Right ventricle myocardium inferior (tissue), 1 donor: ENCODE measurements at places on chromosomes 1 and 21. TPM values are rescaled to one million over a fixed set of nuclear protein-coding genes. Genes with fewer than 3 reads are reported as not detected.

DNA sequence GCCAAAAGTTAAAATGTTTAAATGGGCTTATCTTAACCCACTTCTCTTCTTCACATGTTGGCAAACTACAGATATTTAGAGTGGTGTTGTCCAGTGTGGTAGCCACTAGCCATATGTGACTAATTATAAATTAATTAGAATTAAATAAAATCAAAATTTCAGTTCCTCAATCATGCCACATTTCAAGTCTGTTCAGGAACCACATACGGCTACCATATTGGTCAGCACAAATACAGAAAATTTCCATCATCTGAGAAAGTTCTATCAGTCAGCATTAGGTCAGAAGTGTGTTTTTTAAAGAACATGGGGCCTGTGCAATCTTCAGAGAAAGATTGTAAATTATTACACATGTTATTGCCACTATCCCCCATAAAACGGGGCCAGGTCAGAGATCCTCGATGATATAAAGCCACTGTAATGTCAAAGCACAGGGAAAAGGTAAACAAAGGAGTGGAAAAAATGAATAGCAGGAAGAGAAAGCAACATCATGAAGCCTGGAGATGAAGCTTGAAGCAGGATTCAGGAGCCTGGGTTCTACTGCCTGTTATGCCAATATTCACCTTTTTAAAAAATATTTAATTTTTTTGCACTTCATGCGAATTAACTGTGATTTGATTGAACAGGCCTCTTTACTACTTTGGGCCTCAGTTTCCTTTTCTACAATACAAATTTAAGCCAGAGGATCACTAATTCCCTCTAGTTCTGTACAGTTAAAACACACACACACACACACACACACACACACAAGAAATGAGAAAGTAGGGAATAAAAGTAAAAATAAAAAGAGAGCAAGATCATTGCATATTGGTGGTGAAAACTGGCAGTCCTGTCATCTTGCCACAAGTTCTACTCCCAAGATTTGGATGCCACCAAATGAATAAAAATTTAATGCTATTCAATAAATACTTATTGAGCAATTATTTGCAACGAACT is 2.3 kb downstream of the RSBN1 start:
- DNase-seq: no peak

DNA sequence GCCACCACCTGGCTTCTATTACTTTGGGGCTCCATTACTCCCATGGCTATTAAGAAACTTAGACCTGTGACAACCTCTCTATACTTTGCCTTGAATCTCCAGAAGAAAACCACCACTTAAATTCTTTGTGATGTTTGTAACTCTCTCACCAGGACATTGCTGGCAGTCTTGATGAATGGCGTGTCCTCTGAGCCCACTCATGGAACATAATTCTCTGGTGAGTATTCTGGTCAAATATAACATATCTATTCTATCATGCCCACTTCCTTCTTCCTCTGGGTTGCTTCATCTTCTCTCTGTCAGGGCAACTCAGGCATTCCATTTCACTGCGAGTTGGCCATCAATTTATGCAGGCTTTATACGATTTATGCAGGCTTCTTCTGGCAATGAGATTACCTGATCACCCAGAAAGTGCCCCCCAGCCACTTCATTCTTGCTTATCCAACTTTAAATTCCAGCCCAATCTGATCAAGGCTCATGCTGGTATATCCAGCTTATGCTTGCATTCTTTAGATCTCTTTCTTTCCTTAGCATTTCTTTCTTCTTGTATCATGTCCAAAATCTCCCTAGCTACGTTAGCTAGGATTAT is 112.0 kb upstream of the CHRM3 start:
- DNase-seq: no peak

- DNase-seq: no peak
Observed at GRCh38 chr1:213530611-213531320, 457.0 kb upstream of the PROX1 start.

- DNase-seq: no peak
Observed at GRCh38 chr1:243890576-243890975, 40.5 kb upstream of the AKT3 start.

DNA sequence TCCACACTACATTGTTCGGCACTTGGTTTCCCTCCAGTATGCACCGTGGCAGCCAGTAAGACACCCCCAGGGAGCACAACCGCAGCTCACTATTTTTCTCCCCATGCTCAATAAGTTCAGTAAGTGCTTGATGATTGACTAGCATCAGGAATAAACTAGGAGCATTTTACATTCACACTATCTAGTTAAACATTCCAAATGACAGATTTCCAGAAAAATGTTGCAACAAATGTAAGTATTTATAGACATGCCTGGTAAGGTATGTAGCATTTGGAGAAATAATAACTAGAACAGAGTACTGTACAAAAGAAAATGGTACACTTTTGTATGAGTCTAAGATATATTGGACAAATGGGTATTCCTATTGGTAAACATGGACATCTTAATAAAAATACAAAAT is 92.9 kb downstream of the SLC45A1 start:
- no peak for DNase-seq

GRCh38 chr1:48061162-48062136 is 64.3 kb upstream of the TRABD2B start:
- no peak for DNase-seq

Gene DMRTA2
- not detected for total RNA-seq

Gene ECM1
- 24.1 TPM for total RNA-seq

Gene SYNC
- 24.7 TPM for total RNA-seq
